Adipocyte (in vitro differentiated cells): ENCODE measurements at places on chromosomes 1 and 21.

DNA sequence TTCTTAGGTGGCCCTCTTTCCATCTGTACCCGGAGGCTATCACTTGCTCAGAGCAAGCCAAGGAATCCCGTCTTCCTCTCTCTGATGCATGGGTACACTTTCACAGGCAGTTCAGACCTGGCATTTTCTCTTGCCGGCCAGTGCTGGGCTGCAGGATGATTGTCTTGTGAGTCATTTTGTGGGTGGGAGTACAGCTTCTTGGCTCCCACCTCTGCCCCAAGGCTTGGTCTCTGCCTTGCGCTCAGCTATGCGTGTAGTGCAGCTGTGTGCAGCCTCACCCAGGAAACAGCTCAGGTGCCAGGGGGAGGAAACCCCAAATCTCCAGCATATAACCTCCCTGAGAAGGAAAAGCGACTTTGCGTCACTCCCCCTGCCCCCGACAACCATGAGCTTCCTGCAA, 3.9 kb upstream of the AJAP1 start:
- DNase-seq: no peak

DNA sequence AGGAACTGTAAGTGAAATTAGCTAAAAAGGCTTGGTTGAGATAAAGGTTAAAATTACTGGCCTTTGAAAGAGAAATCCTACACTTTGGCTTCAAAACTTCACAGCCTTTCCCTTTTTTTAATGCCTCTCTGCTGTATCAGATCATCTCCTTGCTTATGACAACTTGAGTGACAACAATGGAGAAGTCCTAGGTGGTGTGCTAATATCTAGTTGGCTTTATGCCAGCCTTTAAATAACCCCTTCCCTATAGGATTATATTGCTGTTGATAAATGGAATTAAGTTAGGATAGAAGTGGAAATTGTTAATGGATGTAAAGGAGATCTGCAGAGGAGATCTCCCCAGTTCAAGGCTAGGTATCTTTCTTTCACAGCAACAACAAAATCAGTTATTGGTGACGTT, 130.2 kb upstream of the ATP1B1 start:
- DNase-seq: no peak

DNA sequence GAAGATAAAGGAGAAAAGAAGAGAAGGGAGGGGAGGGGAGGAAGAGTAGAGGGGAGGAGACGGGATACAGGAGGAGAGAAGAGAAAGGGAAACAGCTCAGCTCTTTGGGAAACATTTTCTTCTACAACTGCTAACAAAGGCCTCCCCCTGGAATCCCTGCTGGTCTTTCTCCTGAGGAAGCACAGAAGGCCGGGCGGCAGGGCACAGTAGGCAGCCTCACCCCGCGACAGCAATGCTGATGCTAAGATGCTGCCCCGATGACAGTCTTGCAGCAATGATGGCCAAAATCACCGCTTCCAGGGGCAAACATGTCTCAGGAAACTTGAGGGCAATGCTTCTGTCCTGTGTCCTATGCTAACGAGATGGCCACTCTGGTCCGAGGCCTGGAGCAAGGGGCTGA, 5.2 kb downstream of the KIAA2013 start:
- no peak for DNase-seq

DNA sequence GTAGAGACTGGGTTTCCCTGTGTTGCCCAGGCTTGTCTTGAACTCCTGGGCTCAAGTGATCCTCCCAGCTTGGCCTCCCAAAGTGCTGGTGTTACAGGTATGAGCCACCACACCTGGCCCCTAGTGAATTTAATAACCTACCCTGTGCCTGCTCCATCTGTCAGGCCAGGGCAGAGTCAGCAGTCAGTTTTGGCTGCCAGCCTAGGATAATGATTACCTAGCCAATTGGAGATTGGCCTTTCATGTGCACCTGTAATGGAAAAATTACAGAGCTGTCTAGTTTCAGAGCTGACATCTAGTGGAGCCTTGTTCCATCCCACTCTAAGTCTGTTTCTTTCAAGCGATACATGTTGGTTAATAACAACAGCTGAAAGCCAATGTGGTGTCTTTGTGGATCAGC, 92.0 kb downstream of the DIRAS3 start:
- no peak for DNase-seq

GRCh38 chr1:9822897-9823692, 670 bp downstream of the CLSTN1 start:
- peak; percentile 49 for DNase-seq

DNA sequence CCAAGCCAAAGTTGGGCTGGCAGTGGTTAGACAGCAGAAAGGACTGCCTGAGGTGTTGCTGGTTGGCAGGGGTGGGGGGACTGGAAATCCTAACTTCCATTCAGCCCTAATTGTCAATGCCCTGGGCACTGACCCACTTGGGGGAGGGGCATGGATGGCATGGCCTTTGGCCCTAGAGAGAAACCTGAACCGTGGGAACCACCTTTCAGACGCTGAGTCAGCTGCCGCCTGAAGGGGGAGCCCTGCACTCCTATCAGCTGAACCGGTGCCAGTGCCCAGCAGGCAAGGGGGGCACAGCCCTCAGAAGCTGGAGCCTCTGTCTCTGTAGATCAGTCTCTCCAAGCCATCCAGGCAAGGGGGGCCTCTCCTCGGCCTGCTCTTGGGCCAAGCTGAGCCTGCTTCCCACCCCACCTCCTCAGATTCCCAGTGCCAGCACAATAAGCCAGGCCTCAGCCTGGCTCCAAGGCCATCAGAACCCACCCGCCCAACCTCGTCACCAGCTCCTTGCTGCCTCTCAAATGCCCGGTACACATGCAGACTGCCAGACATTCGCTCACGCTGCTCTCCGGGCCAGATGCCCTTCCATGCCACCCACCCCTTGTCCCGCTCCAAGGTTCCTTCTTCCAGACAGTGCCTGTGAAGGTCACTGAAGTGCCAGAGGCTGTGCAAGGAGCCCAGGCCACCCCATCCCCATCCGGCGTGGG, 11.6 kb downstream of the TINAGL1 start:
- peak; percentile 72 for DNase-seq

GRCh38 chr1:41454406-41454805, 30.1 kb downstream of the EDN2 start:
- DNase-seq: no peak

GRCh38 chr1:88800382-88801051, 90.8 kb downstream of the GTF2B start:
- DNase-seq: peak; percentile 60

DNA sequence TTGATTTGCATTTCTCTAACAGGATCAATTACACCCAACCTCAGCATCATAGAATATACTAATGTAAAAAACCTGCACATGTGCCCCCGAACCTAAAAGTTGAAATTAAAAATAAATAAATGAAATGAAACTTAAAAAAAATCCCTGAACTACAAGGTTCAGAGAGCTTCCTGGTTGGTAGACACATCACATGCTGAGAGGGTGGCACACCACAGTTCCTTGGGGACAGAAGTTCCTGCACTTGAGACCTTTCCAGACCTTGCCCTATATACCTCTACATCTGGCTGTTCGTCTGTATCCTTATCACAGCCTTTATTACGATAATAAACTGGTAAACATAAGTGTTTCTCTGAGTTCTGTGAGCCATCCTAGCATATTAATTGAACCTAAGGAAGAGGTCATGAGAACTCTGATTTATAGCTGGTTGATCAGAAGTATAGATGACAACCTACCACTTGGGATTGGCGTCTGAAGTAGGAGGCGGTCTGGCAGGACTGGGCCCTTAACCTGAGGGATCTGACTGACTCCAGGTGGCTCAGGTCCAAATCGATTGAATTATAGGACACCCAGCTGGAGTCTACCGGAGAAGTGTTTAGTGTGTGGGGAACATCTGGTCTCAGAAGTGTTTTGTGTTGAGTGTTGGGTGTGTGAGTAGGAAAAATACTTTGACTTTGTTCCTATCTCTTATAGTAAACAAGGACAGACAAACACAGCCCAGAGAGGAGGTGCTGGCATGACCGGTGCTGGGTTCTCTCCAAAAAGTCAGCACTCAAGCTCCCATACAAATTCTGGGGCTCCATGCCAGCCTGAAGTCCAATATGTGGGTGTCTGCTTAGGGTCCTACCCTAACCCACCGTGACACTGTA, 19.0 kb downstream of the C1orf115 start:
- no peak for DNase-seq

GRCh38 chr1:188350104-188350503, 1521.4 kb downstream of the PLA2G4A start:
- DNase-seq: no peak

DNA sequence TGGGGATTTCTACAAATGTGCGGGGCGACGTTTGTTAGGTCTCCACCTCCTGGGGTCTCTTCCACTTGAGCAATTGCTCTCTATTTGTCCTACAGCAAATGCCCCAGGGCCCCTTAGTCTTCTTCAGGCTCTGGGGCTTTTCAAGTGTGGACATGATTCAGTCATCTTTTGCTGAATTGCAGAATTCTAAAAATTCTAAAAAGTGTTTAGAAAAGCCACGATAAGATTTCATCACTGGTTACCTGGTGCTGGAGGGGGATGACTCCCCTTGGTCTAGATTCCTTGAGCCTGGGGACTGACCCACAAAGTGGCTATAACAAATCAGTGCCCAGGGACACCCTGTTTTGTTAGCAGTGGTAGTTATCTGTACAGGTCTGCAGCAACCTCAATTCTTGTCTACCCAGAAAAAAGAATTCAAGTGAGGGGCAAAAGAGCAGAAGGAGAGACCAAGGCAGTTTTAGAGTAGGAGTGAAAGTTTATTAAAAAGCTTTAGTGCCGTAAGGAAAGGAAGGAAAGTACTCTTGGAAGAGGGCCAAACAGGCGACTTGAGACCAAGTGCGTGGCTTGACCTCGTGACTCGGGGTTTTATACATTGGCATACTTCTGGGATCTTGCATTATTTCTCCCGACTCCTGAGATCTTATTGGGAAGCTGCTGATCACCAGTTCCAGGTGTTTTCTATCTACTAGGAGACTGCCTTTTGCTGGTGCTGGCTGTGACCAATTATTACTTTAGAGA, 25.2 kb downstream of the PROK1 start:
- no peak for DNase-seq

DNA sequence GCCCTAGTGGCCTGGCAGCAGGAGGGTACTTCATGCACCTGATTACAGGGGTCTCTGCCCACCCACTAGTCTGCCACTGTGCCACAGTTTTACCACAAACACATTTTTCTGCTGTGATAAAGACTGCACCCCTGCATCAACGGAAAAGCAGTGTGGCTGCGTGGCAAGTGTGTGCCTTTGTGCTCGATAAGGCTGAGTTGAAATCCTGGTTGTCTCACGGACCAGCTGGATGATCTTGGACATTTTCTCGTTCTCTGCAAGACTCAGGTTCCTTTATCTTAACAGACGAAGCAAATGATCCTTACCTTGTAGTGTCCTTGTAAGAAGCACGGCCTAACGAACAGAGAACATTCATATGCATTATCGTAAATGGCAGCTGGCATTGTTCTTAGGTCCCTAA, 10.2 kb downstream of the GRHL3 start:
- DNase-seq: no peak

DNA sequence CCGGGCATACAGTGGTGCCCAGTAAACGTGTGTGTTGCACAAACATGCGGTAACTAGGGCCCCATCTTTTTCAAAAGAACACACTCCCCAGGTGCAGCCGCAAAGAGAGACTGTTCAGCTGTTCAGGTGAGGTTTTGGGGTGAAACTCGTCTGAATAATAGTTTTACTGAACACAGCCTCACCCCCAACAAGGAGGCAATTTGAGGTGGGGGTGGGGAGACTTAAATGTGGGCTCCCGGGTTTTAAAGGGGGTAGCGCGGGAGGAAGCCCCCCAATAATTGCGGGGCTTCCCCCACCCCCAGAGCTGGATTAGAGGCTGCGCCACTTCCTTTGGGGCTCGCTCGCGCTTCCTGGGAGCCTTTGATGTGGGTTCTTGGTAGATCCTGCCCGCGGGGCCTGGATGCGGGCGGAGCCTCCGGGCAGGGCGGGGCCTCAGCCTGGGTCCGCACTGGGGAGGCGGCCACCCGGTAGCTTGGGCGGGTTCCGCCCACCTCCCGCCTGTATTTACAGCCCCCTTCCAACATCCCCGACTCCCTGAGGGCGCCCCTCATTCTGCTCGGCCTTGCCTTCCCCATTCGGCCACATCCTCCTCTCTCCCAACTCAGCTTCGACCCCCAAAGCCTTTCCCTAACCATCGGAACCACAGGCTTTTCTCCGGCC, 6.4 kb upstream of the EPHA2 start:
- no peak for DNase-seq

- no peak for DNase-seq
Observed at GRCh38 chr1:89870998-89871397, 50.2 kb downstream of the LRRC8D start.

GRCh38 chr1:183816110-183816509, 11.2 kb downstream of the RGL1 start:
- no peak for DNase-seq

DNA sequence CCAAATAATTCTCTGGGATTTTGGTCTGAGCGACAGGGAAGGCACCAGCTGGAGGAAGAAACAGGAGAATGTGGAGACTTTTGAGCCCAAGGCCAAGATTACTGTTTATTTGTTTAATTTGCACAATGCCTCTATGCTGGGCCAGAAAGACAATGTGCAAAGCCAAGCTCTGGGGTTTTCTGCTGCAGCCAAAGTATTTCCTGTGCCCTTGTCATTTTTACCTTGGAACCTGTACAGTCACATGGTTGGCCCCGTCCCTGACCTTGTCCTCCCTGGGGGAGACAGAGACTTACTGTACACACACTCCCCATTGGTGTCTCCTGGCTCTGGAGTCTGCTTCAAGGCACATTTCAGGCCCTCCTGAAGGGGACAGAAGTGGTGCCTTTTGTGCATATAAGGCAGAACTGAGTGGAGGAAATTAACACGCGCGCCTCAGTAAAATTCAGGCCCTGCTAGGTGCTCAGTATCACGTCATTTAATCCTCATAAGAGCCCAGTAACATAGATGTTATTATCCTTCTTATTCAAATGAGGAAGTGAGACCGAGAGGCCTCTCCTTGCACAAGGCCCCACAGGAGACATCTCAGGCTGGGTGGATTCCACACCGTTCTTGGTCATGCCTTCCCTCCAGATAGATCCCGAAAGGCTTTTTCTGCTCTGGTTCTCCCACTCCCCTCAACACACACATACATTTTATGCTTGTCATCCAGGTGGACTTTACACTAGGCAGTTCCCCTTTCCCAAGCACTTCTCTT, 21.1 kb downstream of the C1orf115 start:
- peak; percentile 27 for DNase-seq

- DNase-seq: peak; percentile 73
Observed at GRCh38 chr1:15760520-15761211, 2.1 kb downstream of the FBLIM1 start.

GRCh38 chr1:25631750-25632485, 15.3 kb downstream of the MAN1C1 start:
- DNase-seq: no peak

DNA sequence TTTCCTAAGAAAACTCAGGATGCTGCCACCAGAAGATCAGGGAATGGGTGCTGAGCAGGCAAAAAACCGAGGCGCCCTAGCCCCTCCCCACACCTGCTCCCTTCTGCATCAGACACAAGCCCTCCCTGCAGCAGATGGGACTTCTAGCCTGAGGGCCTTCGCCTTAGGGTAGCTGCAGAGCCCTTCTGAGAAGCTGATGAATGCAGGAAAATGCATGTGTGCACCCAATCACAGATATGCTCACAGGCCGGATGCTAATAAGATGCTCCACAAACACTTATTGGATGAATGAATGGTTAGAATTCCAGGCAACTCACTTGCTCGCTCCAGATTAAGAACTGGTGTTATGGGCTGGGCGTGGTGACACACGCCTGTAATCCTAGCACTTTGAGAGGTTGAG, 6.8 kb upstream of the C1orf210 start:
- DNase-seq: no peak
